ENCODE measurements at places on chromosomes 12 and 14.

GRCh38 chr12:8773461-8773860 lies 49.0 kb upstream of the A2ML1 start:
- no peak for DNase-seq

DNA sequence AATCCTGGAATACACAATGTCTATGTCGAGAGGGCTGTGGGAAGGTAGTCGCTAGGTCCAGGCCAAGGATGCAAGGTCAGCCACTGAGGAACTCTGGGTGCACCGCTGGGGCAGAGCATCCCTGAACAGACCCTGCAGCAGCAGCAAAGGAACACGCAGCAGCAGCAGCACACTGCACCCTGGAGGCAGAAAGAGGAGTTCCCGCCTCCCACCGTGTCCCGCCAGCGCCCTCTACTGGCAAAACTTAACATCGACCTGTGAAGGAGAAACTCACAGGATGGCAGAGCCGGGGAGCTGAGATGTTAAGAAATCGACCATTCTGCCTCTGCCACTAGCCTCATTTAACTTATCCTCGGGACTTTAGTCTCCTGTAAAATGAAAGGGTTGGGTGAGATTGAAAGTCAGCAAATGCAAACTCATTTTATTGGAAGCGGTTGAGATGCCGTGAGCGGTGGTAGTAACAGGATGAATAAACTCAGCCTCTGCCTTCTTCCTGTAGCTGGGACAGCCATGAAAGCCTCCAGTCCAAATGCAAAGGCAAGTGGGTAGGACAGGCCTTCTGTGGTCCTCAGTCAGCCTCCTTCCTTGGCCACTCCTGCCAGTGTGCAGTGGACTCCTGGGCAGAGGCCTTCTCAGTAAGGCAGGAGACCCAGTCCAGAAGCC lies 45.6 kb downstream of the STAB2 start:
- no peak for DNase-seq

DNA sequence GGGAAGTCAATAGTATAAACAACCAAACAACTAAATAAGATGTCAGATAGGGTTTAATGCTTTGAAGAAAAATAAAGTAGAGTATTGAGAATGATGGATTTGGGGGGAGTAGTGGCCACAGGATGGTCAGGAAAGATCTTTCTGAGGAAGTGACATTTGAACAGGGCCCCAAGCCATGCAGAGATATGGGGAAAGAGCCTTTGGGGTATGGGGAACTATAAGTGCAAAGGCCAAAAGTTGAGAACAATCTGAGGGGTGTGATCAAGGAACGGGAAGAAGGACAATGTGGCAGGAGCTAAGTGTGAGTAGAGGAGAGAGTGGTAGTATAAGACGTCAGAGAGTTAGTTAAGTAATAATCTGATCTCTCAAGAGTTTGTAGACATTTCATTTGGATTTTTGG lies 1.3 kb downstream of the MRPS35 start:
- DNase-seq: no peak

DNA sequence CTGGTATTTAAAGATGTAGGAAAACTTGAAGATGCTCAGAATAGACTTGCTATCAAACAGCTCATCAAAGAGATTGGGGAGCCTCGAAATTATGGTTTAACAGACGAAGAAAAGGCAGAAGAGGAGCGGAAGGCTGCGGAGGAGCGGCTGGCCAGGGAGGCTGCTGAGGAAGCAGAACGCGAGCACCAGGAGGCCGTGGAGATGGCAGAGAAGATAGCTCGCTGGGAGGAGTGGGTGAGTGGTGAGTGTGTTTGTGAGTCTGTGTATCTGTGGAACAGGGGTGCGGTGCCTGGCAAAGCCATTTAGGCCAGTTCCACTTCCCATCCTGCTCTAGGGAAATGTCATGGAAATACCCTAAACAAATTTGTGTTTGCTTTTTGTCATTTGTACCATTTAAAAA lies 19.2 kb upstream of the PAPOLA start:
- DNase-seq: no peak

DNA sequence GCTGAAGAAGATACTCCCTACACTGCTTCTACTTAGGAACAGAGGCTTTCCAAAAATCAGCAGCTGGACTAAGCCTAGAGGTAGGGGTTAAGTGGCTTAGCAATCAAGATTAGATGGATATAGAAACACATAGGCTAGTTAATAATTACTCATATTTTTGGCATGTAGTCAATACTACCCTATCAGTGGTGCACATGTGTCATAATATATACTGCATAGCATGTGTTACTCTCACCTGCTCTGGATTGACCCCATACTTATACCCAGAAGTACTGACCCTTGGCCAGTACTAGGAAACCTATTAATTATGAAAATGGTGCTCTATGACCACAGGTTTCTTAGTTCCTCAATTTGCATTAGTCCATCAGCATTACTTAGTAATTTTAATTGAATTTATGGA lies 528.4 kb upstream of the LMO3 start:
- DNase-seq: no peak

DNA sequence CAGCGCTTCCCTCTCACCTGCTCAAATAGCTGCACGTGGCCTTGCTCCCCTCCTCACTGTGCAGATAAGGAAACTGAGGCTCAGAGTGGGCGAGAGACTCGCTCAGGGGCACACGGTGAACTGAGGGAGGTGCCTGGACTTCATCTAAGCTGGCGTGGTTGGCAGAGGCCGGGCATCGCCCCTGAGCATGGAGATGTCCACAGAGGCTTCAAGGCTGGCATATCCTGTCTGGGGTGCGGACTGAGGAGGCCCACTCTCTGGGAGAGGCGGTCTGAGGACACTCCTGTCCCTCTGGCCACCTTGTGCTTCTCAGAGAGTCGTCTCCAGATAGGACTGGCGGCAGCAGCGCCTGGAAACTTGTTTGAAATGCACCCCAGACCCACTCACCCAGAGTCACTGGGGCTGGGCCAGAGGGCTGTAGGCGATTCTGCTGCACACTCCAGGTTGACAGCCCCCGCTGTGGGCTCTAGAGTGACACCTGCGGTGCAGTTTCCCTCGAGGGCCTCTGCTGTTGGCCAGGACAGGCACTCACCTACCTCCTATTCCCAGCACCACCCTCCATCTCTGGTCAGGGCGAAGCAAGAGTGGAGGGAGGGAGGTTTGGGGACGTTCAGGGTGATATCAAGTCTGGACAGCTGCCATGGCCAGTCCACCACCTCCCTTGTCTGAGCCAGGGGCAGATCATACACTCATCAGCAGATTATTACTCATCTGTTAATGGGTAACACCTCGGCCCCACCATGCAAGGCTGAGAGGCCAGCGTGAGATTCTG lies 11.2 kb upstream of the LBHD2 start:
- DNase-seq: no peak

GRCh38 chr14:98951521-98952152 lies 320.4 kb downstream of the BCL11B start:
- no peak for DNase-seq

GRCh38 chr12:98845957-98846356 lies 200.9 kb downstream of the APAF1 start:
- no peak for DNase-seq

DNA sequence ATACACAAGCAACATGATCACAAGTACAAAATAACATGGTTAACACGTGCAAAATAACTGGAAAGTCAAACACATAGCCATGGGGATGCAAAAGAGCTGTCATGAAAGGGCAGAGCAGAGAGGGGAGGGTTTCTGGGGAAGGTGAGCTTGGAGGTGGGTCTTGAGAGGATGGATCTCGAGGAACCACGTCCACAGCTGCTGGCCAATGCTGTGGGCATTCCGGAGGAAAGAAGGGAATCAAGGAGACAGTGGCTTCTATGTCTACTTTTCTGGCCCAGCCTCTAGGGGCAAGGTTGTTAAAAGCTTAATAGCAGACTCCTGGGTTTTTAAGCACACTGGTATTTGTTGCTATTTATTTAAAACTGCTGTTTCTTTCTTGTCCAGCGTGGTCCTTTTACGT lies 8.4 kb upstream of the MYH7 start:
- DNase-seq: no peak

DNA sequence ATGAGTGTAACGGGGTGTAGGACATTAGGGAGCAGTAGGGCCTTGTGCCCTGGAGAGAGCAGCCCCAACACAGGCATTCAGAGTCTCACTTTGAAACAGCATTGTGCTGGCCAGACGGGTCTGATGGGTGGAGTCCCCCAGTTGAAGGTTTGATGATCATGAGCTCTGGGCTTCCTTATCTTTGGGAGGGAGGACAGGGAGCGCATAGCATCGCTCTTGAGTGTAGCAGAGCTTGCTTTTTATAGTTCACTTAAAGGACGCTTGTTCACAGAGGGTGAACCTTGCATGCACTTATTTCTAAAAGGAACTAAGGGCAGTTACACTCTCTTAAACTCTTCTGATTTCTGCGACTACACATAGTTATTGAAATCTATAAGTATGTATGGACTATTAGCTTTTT lies 10.6 kb downstream of the KCNK13 start:
- no peak for DNase-seq

- no peak for DNase-seq
Measured at GRCh38 chr12:19620222-19620621, 180.9 kb downstream of the AEBP2 start.

- no peak for DNase-seq
Measured at GRCh38 chr14:97644365-97644764, 847.2 kb downstream of the VRK1 start.

DNA sequence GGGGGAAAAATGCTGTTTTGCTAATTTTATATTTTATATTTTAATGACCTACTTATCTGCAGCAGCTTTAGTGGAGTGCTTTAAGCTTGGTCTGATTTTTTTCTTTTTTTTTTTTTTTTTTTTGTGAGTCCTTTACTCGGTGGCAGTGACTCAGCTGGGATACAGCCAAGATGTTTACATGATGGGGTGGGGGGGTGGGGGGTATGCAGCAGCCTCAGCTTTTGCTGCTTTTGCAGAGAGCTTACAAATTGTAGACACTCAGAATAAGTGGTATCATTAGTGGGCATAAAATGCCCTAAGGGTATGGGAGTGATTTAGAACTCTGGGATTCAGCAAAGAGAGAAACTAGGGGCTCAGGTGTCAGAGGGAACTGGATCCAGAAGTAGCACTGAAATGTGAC lies 38.2 kb upstream of the ARHGAP5 start:
- no peak for DNase-seq

- no peak for DNase-seq
Measured at GRCh38 chr12:81539279-81539678, 219.9 kb downstream of the PPFIA2 start.

GRCh38 chr12:17335487-17335886 lies 729.5 kb upstream of the LMO3 start:
- no peak for DNase-seq

DNA sequence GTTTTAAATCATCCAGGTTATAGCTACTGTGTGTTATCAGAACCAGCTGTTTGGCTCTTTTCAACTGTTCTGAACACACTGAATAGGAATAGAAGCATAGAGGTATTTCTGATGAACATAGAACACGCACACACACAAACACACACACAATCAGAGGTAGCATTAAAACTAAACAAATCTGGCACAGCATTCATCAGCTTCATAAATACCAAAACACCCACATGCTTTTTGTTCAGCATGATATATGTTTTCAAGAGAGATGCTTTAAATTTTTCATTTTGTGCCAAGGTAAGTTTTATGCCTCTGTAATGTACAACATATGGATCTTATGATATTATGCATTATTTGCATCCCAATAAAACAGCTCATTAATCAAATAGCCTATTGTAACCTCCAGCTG lies 208.6 kb downstream of the GALC start:
- DNase-seq: no peak

DNA sequence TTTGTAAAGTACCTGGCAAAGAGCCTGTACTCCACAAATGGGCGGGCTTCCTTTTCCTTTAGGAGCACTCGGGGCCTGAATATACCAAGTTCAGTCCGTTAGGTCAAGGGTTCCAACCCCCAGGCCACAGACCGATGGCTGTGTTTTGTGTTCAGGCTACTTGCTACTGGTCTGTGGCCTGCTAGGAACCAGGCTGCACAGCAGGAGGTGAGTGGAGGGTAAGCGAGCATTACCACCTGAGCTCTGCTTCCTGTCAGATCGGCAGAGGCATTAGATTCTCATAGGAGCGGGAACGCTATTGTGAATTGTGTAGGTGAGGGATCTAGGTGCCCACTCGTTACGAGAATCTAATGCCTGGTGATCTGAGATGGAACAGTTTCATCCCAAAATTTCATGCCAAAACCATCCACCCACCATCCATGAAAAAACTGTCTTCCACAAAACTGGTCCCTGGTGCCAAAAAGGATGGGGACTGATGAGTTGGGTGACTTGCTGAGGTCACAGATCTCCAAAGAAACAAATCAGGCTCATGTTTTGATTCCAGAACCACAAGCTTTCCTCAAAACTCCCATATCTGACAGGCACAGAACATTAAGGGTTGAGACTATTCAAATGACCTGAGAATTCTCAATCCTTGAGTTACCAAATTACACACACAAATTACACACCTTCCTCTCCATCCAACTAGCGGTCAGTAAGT lies 4.2 kb downstream of the CSRP2 start:
- DNase-seq: no peak

DNA sequence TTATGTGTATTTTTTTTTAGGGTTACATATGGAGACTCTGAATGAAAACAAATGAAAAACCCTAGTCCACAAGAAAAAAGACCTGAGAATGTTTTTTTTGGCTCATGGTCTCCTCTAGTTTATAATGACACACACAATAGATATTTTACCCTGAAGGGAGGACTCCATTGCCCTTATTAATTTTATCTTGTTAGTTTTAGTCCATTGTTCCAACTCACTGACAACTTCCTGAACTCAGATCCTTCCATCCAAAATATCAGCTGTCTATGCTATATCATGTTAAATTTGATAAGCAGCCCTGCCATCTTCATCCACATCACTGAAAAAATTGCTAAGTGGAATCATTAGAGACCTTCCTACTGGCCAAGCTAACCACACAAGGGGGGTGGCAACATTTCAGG lies 232.1 kb downstream of the MON2 start:
- DNase-seq: no peak

- DNase-seq: no peak
Measured at GRCh38 chr12:45989287-45989686, 1.1 kb downstream of the SCAF11 start.

DNA sequence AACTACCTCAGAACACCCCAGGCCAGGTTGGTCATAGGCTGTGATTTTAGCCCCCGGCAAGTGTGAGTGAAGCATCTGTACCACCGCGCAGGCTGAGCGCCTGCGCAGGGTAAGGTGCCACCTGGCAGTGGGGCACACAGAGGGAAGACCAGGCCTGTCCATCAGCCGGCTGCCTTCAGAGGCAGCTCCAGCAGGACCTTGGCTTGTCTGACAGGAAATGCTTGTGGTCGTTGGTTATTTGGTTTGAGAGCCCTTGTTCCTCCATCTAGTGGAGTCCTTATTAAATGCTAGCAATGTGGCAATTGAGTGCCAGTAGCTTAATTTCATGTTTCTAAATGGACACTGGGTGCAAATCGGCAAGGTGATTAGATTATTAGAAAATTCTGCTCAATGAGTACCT lies 27.5 kb downstream of the SLC25A29 start:
- no peak for DNase-seq

DNA sequence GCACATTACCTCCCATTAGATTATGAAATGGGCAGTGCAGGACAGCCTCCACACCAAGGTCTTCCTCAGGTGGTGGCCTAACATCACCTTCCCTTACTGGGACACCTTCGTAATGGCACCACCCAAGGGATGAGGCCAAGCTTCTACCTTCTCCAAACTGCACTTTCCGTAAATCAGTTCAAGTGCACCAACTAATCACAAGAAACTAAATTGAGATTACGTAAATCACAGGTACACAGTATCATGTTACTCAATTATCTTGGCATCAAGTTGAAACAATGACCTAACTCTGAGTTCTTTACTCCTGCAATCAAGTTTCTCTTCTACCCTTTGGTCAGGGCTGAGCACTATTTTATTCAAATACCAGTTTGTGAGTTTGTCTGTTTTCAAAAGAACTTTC lies 13.8 kb downstream of the SLC41A2 start:
- DNase-seq: no peak

GRCh38 chr14:44828023-44828422 lies 133.7 kb downstream of the KLHL28 start:
- DNase-seq: no peak
